ENCODE measurements at places on chromosomes 4 and X.
A peak's percentile ranks its signal among the peaks of the same experiment; 100 is the strongest.

DNA sequence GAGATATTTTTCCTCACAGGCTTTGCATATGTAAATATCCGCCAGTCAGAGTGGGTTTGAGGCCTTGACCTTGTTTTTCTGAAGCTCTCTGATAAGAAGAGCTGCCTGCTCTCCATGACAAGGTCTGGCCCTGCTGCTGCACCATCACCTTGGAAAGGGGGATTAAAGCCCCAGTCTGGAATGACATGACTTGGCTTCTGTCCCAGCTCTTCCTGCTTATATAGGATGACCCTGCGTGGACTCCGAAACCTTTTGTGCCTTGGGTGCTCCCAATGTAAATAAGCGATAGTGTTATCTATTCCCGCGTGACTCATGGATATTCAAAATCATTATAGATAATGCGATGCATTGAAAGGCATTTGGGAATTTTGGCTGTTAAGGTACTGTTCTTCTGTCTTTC lies 139.3 kb downstream of the BMPR1B start:
- DNase-seq, result no peak

GRCh38 chr4:184514121-184514988 lies 40.0 kb upstream of the IRF2 start:
- DNase-seq, result no peak

DNA sequence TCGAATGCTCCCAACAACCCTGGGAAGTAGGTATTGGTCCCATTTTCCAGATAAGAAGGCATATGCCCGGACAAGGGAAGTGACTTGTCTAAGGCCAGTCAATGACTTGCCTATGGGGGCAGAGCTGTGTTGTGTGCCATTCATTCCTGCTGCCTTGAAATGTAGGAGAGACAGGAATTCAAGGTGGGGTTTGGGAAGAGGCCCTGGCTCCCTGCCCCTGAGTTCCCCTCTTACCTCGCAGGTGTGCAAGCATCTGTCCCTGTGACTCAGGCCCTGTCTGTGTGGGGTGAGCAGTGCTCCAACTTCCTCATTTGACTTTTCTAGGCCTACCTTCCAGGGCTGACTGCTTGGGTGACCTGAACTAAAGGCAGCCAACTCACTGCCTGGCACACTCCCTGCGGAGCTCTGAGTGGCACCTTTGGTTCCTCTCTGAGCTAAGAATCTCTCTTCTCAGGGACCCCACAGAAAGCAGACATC lies 5.1 kb downstream of the EFNB1 start:
- DNase-seq, result no peak

GRCh38 chr4:2809610-2810180 lies 16.8 kb downstream of the SH3BP2 start:
- no peak for DNase-seq

GRCh38 chr4:147138171-147138570 lies 192.5 kb upstream of the TTC29 start:
- DNase-seq, result no peak

- DNase-seq, result no peak
Observed at GRCh38 chr4:65983061-65983460, 312.8 kb upstream of the EPHA5 start.

DNA sequence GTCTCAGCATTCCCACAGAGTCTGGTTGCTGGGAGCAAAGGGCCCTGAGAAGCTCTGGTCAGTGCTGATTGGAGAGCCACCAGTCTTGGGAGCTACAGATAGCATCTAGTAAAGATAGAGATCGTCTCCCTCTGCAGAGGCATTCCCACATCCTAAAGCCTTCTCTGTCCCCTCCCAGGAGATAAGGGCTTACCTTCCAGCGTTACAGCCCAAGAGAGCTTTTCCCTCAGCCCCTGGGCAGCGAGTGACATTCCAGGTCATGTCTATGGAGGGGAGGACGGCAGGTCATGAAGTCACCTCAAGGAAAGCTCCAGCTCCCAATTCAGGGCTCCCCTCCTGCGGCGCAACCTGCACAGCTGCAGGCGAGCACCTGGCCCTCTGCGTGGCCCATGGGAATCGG lies 29.9 kb downstream of the CLDN34 start:
- DNase-seq, result no peak

- no peak for DNase-seq
Observed at GRCh38 chrX:7318241-7318640, 170.3 kb upstream of the PUDP start.

DNA sequence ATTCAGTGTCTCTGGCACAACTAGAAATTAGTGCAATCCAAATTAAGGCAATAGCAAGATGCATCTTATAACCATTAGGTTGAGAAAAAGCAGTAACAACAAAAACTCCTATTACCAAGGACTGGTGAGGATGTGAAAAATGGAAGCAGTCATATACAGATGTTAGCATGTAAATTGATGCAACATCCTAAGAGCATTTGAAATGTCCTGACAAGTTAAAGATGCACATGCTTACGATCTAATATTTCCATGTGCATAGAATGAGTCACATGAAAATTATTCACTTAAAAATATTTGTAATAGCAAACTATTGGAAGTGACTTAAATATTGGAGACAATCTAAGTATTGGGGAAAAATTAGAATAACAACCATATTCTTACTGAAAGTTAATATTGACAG lies 163.0 kb downstream of the FAM13A start:
- DNase-seq, result no peak

GRCh38 chr4:148814030-148814429 lies 371.8 kb upstream of the NR3C2 start:
- DNase-seq, result no peak

DNA sequence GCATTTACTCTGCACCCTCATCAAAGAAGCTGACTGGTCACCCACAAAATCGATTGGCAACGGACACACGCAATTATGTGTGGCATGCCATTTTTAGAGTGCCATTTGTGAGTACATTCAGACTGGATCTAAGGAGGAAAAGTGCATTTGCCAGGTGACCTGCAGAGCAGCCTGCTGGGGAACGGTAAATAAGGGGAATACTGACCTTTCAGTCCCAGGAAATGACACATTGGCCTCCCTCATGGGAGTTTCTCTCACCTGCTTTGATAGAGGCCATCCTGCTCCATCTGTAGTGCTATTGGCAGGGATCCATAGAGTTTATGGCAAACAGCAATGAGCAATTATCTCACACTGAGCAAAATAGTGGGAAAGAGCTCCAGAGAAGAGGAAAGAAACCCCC lies 127.8 kb downstream of the DDX53 start:
- peak; percentile 33 for DNase-seq

GRCh38 chrX:72062916-72063315 lies 68.8 kb downstream of the RTL5 start:
- no peak for DNase-seq

- no peak for DNase-seq
Observed at GRCh38 chr4:184282251-184282713, 64.6 kb upstream of the ENPP6 start.

DNA sequence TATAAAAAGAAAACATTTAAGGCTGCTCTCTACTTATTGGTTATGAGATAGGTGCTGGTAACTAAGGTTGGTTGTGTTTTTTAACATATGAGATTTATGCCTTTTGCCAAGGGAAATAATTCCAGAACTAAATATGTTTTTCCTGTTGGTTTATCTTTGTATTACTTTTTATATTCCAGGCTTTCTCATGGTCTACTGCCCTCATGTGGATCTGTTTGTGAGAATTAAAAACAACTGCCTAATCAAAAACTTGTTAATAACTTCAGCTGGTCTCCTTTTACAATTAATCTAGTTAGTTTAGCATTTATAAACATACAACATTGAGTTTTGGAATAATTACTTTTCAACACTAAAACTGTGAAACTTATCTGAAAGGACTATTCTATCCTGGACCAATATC lies 1208.3 kb downstream of the ADGRL3 start:
- no peak for DNase-seq

- DNase-seq, result no peak
Observed at GRCh38 chrX:122475306-122475705, 708.8 kb upstream of the GRIA3 start.

DNA sequence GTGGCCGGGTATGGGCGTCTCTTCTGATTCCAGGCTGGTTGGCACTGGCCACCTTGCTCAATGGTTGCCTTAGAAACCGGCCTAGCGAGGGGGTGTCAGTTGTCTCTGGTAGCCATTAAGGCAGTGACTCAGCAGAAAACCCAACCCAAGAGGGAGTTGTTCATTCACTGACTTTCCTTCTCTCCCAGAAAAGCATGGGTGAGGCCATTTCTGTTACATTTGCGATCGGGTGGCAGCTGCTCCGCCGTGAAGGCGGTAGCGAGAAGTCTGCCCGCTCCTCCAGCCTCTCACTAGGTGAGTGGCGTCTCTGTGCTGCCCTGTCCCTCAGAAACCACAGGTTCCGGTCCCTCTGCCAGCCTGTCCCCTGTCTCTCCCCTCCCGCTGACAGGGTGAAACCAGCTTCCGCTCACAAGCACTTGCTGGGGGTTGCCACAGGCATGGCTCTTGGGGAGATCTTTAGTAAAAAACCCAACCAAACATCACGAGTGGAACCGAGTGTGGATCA lies 17.4 kb downstream of the IRAK1 start:
- peak; percentile 19 for DNase-seq

DNA sequence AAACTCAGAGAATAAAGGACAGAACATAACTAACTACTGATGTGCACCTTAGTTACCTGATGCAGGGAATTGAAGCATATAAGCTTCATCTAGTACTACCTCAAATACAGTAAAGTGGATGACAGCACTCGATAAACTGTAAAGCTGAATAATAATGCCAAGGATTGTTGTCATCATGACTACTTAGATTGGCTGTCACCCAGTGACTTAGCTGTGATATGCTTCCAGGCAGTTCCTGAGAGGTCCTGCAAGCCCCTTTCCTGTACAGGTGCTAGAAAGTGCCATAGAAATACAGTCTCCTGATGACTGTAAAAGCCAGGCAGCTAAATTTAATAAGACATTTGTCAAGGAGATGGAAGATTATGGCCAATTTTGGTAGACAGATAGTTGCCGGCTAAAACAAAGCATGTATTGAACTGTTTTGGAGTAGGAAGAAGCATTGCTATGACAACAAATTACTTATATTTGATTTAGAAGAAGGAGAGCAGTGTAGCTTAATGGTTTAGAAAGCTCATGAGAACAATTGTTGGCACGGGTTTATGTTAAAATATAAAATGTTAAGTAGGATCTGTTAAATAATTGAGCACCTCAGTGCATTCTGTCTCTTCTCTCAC lies 29.7 kb downstream of the TMEM164 start:
- DNase-seq, result peak; percentile 23

- no peak for DNase-seq
Observed at GRCh38 chr4:68271851-68272357, 26.4 kb upstream of the TMPRSS11B start.

- no peak for DNase-seq
Observed at GRCh38 chrX:116232833-116233232, 62.3 kb downstream of the AGTR2 start.

DNA sequence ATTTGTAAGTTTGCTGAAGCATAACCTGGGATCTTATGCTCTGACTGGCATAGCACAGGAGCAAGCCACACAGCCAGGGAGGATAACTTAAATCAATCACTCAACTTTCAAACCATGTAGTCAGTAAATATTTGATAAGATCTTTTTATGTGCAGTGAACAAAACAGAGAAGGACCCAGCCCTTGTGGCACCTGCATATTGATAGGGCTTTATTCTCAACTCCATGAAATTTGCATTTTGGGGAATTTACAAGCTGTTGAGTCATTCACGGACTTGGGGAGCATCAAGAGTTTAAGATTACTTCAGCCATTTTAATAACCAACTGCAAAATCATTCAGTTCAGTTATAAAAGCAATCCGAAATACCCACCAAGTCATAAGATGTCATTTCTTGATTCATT lies 122.6 kb downstream of the COMMD8 start:
- no peak for DNase-seq

DNA sequence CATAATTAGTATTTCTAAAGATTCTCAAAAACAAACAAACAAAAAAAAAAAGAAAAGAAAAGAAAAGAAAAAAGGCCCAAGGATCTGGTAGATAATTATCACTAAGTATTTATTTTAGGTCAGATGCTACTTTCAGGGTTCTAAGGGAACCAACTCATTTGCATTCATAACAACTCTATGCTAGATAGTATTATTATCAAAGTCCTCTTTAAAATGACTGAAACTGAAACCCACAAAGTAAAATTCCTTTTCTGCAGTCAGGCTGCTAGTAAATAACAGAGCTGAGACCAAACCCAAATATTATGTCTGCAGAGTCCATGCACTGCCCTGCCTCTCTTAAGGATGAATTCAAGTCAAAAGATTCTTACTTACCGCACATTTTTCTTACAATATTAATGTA lies 38.3 kb upstream of the MAPK10 start:
- DNase-seq, result no peak

DNA sequence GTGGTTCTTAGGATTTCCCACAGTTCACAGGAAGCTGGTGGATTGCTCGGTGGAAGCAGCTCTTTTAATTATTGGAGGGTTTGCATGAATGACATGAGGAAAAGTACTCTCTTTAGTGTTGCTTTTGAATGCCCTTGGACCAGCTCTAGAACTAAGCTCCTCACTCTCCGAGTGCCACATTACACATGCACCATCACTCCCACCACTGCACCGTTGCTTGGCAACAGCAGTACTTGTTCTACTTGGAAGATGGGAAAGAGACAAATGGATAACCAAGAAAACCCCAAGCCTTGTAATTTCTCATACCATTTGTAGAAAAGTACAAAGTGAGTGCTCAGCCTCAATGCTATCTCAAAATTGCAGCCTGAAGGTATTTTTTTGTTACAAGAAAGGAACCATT lies 620.2 kb upstream of the BOD1L1 start:
- no peak for DNase-seq

DNA sequence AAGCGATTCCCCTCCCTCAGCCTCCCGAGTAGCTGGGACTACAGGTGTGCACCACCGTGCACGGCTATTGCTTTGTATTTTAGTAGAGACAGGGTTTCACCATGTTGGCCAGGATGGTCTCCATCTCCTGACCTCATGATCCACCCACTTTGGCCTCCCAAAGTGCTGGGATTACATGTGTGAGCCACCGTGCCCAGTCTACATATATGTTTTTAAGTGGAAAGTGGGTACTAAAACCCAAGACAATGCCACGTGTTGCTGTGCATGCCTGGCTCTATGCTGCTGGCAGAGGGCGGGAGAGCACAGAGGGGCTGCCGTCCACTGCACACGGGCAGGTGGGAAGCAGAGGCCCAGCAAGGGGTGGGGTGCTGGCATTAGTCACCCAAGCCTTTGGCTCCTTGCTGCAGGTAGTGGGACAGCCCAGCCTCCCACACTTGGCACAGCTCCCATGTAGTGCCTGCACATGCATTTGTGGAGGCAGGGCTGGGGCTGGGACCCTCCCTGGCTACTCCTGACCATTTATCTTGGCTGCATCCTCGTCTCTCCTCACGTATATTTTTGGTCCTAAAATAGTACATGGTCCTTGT lies 3.5 kb downstream of the EMD start:
- DNase-seq, result no peak

DNA sequence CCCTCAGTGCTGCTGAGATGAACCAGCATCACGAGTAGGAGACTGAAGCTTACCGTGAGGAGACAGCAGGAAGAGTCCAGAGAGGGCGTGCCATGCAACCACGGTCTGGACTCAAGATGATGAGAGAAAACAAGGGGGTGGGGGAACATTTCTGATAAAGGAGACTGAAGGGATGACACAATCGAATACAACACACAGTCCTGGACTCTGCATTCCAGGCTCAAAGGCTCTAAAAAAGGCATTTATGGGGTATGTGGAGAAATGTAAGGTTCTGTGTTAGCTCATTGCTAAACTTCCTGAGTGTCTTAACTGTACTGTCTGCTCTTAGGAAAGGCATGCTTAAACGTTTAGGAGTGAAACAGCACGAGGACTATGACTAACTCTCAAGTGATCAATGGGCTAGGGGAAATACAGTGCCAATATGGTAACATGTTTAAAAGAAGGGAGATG lies 20.6 kb upstream of the IRAK1 start:
- DNase-seq, result no peak

- DNase-seq, result no peak
Observed at GRCh38 chr4:110364911-110365520, 110.9 kb upstream of the ENPEP start.
